Activated T-cell treated with anti-CD3 and anti-CD28 coated beads, Interleukin-2, amount 50 U/mL, for 72 hours (primary cell): ENCODE measurements at places on chromosomes 3 and 15. TPM values are rescaled to one million over a fixed set of nuclear protein-coding genes. Genes with fewer than 3 reads are reported as not detected.

The OR5K4 gene
- total RNA-seq, result not detected

The MFN1 gene
- 32.0 TPM for total RNA-seq

The MST1R gene
- 2.4 TPM for total RNA-seq

The CHL1 gene
- not detected for total RNA-seq

The NAA50 gene
- 105 TPM for total RNA-seq

The CYP8B1 gene
- total RNA-seq, result not detected

The KBTBD8 gene
- total RNA-seq, result 14.7 TPM

The MINDY2 gene
- total RNA-seq, result 12.3 TPM

The MYH15 gene
- total RNA-seq, result 1.3 TPM

The TNFSF10 gene
- 44.0 TPM for total RNA-seq

The VILL gene
- total RNA-seq, result 12.5 TPM

The COMMD4 gene
- total RNA-seq, result 50.6 TPM

The RBP2 gene
- total RNA-seq, result not detected

The IL1RAP gene
- 20.3 TPM for total RNA-seq

The DNAH1 gene
- total RNA-seq, result 32.4 TPM

The KBTBD13 gene
- total RNA-seq, result not detected

The AADACL2 gene
- not detected for total RNA-seq

The FHIT gene
- total RNA-seq, result 48.2 TPM

The MCTP2 gene
- total RNA-seq, result 49.9 TPM

The GABRR3 gene
- not detected for total RNA-seq

The MBNL1 gene
- 323 TPM for total RNA-seq

The GP9 gene
- total RNA-seq, result not detected

The MYL3 gene
- not detected for total RNA-seq

The GHSR gene
- total RNA-seq, result not detected

The ZBTB47 gene
- total RNA-seq, result 0.69 TPM

The IL17RE gene
- 5.5 TPM for total RNA-seq

The GOLGA8K gene
- not detected for total RNA-seq

The CA12 gene
- total RNA-seq, result 2.4 TPM
